ENCODE measurements at places on chromosomes 7 and 10. TPM values are rescaled to one million over a fixed set of nuclear protein-coding genes. Genes with fewer than 3 reads are reported as not detected.

Gene CDC14C
- total RNA-seq = 0.29 TPM

DNA sequence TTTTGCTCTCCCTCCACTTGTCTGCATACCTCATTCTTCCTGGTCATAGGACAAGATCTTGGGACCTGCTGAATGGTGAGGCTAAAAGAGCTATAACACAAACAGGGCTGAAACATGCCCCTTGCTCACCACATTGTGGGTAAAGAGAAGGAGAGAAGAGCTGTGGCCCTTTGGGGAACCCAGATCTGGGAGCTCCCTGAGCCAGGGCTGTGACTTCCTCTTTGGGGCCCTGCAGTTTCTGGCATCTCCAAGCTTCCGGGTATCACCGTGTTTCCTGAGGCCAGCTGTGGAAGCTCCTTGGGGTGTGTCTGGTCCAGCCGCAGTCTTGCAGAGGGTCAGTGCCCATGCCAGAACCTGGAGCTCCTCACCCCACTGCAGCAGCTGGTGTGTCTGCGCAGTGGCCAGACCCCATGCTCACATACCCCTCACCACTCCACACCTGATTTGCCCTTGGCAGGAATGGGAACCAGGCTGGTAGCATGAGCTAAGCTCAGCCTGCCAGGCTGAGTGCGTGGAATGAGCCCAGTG lies 34.0 kb downstream of the DKK1 start:
- DNase-seq = no peak
- no peak overlapping the region for H3K4me3 ChIP-seq
- H3K27ac ChIP-seq = no peak overlapping the region
- H3K4me1 ChIP-seq = peaks cover 7% of the 10 kb centered on the region
- no peaks in the 10 kb centered on the region for H3K27me3 ChIP-seq

DNA sequence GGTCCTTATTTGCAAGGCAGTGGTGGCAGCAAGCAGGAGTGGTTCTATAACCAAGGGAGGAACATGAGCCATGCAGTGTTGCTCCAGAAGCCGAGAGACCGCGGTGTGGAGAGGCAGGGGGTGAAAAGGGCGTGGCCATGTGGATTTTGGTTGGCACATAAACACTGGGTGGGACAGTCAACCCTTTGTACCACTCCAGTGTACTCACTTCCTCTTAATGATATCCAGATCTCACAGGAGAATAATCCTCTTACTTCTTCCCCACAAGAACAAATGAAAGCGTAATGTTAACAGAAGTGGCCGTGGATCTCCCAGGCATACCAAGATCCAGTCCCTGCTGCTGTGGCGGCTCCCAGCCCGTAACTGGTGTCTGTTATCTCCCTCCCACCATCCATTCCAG lies 42.4 kb downstream of the XRCC2 start:
- H3K4me1 ChIP-seq = no peaks in the 10 kb centered on the region
- H3K4me3 ChIP-seq = no peak overlapping the region
- H3K36me3 ChIP-seq = no peaks in the 10 kb centered on the region

Gene LEP
- 0.36 TPM for total RNA-seq

Gene PPP1R3C
- 73.4 TPM for total RNA-seq

- H3K27ac ChIP-seq = no peak overlapping the region
- DNase-seq = no peak
- H3K36me3 ChIP-seq = no peaks in the 10 kb centered on the region
Measured at GRCh38 chr7:95950698-95951097, 178.3 kb downstream of the DYNC1I1 start.

Gene LRRC18
- total RNA-seq = not detected

GRCh38 chr10:110174201-110174600 lies 33.2 kb upstream of the MXI1 start:
- no peaks in the 10 kb centered on the region for H3K4me1 ChIP-seq
- DNase-seq = no peak
- no peaks in the 10 kb centered on the region for H3K36me3 ChIP-seq
- no peak overlapping the region for H3K27ac ChIP-seq
- H3K4me3 ChIP-seq = no peak overlapping the region
- peaks cover 21% of the 10 kb centered on the region for H3K27me3 ChIP-seq

Gene IFRD1
- 107 TPM for total RNA-seq

Gene ABCB4
- under 0.01 TPM for total RNA-seq

- no peak for DNase-seq
- no peak overlapping the region for H3K27ac ChIP-seq
- peaks cover 6% of the 10 kb centered on the region for H3K4me1 ChIP-seq
- no peak overlapping the region for H3K4me3 ChIP-seq
- H3K27me3 ChIP-seq = no peaks in the 10 kb centered on the region
Measured at GRCh38 chr10:13831711-13832141, 245.0 kb downstream of the PRPF18 start.

Gene GJD4
- under 0.01 TPM for total RNA-seq

Gene HOXA7
- total RNA-seq = 4.4 TPM
